Suppressor macrophage (primary cell): ENCODE measurements at places on chromosomes 3 and 15.

DNA sequence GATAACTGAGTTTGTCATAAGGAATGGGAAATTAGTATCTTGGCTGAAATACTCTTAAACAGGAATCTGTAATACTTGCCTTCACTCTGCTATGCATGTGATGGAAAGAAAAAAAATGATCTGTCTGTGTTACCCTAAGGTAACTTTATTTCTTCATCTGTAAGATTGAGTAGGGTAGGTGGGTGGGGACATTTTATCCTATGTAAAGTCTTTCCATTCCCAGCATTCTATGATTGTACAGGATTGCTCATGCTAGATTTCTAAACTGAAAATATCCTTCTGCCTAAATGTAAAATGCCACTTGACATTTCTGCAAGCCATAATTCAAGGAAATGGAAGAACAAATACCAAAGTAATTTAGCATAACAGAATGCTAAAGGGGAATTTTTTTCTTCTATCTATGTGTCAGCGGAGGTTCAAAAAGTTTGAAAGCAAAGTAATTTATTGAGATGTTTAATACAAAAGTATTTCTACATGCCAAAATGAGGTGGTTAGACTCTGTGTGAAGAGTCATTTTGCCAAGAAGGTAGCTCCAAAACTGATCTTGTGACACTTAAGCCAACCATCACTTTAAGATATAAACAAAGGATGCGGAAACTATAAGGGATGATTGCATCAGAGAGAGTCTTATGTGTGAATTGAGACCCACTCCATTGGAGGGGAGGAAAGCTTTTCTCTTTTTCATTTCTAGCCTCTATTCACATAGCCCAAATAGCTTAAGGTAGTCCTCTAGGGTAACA, 46.6 kb upstream of the SERPINI2 start:
- DNase-seq: no peak

GRCh38 chr3:149428087-149428486, 46.4 kb upstream of the TM4SF4 start:
- no peak for DNase-seq

DNA sequence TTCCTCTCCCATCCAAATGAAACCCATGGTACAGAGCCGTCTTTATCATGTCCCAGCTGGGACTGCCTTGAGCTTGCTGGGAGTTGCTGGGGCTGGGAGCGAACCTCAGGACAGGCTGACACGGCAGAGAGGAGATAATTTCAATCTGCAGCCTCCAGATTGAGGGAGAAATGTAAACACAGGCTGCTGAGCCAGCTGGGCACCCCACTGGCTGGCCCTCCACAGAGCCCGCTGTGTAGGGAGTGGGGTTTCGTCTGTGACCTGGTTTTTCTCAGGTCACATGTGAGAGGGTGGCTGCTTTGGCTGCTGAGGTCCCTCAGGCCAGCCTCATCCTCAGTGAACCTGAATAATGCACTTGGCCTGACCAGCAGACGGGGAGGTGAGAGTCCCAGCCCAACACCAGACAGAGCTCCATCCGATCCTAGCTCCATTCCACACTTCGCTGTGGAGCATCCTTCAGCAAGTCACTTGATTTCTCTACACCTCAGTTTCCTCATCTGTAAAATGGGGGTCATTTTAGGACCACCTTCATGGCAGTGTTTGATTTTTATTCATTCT, 121.6 kb upstream of the MRPS22 start:
- no peak for DNase-seq

DNA sequence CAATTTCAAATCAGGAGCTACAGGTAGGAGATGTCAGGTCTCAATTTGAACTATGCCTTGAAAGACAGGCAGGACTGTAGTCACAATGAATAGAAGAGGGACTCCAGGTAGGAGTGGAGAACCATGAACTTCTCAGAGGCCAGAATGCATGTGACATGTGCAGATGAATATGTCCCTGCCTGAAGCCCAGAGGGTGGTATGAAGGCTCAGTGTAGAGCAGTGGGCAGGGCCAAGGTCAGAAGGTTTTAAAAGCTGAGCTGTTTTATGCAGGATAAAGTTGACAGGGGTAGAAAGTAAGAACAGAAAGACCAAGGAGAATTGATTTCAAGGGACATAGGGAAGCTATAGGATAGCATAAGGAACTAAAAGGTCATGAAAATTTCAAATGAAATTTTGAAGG, 30.8 kb downstream of the CLK3 start:
- no peak for DNase-seq

- DNase-seq: peak; percentile 91
Measured at GRCh38 chr15:64851503-64851840, 9.8 kb downstream of the PLEKHO2 start.

- no peak for DNase-seq
Measured at GRCh38 chr3:111732252-111732879, 126.7 kb upstream of the PHLDB2 start.

- DNase-seq: no peak
Measured at GRCh38 chr3:193552923-193553322, 1.8 kb downstream of the ATP13A4 start.

GRCh38 chr3:149207475-149207874, 14.2 kb downstream of the CP start:
- DNase-seq: no peak

DNA sequence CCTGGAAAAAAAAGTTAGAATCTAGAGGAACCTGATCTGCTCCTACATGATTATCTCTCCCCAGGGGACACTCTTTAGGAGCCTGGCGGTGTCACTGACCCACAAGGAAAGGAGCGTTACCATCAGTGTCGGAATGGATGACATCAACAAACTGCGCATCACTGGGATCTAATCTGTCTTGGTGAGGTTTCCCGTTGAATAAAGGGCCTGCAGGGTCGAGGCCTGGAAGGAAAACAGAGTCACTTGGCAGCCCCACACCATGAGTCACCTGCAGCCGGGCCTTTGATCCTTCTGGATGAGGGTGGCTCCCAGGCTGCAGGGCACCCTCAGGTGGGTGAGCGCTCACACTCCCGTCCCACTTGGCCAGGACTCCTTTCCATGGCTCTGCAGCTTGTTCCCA, 25.0 kb downstream of the LIPH start:
- DNase-seq: no peak

DNA sequence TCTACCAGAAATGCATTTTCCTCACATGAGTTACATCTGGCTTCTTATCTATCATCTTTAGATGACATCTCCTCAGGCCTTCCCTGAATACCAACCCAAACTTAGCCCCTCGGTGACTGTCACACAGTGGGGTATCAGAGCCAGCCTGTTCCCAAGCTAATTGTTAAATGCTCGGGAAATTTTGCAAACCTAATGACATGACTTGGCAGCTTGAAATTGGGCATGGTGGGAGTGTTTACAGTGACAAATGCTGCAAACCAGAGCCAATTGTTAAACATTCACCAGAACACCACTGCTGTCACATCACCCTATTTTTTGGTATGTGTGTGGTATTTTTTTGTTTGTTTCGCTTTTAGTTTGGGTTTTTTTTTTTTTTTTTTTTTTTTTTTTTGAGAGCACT, 130.8 kb downstream of the HCN4 start:
- no peak for DNase-seq

GRCh38 chr15:66901336-66902100, 163.9 kb upstream of the SMAD3 start:
- DNase-seq: peak; percentile 74

GRCh38 chr3:30457081-30457480, 149.3 kb upstream of the TGFBR2 start:
- DNase-seq: no peak

DNA sequence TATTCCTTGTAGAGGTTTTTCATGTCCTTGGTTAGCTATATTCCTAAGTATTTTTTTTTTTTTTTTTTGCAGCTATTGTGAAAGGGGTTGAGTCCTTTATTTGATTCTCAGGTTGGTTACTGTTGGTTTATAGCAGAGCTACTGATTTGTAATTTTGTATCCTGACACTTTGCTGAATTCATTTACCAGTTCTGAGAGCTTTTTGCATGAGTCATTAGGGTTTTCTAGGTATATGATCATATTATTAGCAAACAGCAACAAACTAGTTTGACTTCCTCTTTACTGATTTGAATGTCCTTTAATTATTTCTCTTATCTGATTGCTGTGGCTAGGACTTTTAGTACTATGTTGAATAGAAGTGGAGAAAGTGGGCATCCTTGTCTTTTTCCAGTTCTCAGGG, 737.4 kb downstream of the ZNF385D start:
- no peak for DNase-seq

GRCh38 chr3:53974324-53974723, 82.7 kb upstream of the SELENOK start:
- DNase-seq: no peak

GRCh38 chr3:172218350-172219323, 179.3 kb downstream of the FNDC3B start:
- no peak for DNase-seq

- no peak for DNase-seq
Measured at GRCh38 chr3:70871909-70872656, 559.6 kb upstream of the MDFIC2 start.
